ENCODE measurements at places on chromosomes 1 and 21.
A peak's percentile ranks its signal among the peaks of the same experiment; 100 is the strongest.

DNA sequence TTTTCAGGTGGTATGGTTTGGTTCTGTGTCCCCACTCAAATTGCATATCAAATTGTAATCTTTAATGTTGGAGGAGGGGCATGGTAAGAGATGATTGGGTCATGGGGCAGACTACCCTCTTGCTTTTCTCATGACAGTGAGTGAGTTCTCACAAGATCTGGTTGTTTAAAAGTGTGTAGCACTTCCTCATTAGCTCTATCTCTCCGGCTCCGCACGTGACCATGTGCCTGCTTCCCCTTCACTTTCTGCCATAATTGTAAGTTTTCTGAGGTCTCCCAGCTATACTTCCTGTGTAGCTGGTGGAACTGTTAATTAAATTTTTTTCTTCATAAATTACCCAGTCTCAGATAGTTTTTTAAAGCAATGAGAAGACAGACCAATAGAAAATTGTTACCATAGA lies 843.2 kb downstream of the AMY1C start:
- no peak for DNase-seq

- DNase-seq: no peak
These were observed 38.8 kb downstream of the PIK3C2B start for GRCh38 chr1:204455831-204456145.

GRCh38 chr1:5739561-5740078 lies 252.6 kb downstream of the NPHP4 start:
- no peak for DNase-seq

- peak; percentile 61 for DNase-seq
These were observed 16.4 kb downstream of the TP73 start for GRCh38 chr1:3668585-3669300.

DNA sequence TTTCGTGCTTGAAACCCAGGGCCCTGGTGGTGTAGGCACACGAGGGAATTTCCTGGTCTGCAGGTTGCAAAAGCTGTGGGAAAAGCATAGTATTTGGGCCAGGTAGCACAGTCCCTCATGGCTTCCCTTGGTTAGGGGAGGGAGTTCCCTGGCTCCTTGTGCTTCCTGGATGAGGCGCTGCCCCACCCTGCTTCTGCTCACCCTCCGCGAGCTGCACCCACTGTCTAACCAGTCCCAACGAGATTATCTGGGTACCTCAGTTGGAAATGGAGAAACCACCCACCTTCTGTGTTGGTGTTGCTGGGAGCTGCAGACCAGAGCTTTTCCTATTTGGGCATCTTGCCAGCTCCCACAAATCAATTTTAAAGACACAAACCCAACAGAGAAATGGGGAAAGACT lies 183.0 kb downstream of the PHTF1 start:
- DNase-seq: no peak

GRCh38 chr1:84919461-84919970 lies 26.5 kb upstream of the LPAR3 start:
- DNase-seq: no peak

GRCh38 chr1:44151808-44152207 lies 10.4 kb upstream of the KLF18 start:
- DNase-seq: no peak

GRCh38 chr1:15834406-15835204 lies 12.9 kb upstream of the SPEN start:
- DNase-seq: peak; percentile 93

DNA sequence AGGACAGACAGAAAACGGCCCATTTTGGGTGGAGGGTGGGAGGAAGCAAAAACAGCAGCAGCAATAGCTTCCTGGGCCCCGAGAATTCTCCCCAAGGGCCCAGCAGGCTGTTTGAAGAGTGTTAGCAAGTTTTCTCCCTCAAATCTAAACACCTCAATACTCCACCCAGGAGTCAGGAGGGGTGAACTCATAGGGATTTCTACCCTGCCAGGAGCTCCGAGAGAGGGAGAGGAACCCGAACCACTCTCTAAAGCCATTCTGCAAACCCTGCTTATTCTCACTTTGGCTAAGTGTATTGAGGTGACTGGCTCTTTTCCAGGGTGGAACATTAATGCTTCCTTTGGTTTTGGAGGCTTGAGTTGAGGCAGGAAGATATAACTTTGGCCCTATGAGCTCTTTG lies 55.6 kb upstream of the PPM1J start:
- no peak for DNase-seq

- no peak for DNase-seq
These were observed 125.4 kb downstream of the FOXD2 start for GRCh38 chr1:47563201-47563600.

DNA sequence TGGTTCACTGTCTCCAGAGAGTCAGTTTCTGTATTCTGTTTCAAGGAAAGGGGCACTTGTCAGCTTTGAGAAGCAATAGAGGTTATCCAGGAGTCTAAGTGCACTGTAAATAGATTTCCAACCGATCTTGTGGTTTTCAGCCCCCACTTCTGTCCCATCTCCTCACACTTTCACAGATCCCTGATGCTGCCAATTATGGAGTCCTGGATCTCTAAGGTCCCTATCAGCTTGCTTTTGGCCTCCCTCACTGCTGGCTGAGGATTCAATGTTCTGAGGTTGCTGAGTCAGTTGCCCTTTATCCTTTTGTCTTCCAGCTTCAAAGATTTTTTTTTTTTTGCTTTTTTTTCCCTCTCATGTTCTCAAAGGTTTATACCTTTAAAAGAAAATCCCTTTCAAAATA lies 98.4 kb downstream of the DIRAS3 start:
- DNase-seq: no peak

DNA sequence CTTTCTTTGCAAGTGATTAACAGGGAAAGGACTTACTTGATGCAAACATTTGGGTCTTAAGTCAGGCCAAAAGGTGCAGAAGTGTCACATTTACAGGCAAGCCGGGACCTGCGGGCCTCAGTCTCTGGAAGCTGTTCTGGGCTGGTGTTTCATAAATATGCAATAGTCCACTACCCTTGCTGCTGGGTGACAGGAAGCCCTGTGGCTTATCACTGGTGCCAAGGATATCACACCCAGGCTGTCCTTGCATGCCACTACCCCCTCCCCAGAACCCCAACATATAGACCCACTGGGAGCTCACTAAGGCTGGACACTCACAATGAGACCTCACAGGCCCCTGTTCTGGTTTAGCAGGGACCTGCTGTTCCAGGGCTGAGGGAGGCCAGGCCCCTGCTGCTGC lies 3.4 kb upstream of the LEFTY2 start:
- DNase-seq: no peak

DNA sequence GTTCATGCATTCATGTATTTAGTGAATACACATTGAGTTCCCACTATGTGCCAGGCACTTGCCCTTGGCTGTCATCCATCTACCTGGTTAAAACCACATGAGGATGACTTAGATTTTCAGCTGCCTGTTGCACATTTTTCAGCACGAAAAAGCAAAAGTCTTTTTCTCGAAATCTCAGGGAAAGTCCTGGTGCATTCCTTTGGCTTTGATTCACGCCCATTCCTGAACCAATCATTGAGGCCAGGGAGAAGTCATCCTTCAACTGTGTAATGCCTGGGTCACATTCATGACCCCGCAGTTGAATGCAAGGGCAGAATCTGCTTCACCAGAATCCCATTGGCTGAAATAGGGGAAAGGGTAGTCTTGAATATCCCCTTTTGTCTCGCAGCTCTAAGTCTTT lies 84.4 kb downstream of the RNF220 start:
- no peak for DNase-seq

- DNase-seq: no peak
These were observed 36.0 kb downstream of the ALG6 start for GRCh38 chr1:63403386-63403785.

GRCh38 chr1:115762779-115763178 lies 5.7 kb downstream of the CASQ2 start:
- DNase-seq: no peak

GRCh38 chr21:45880097-45881068 lies 101.2 kb upstream of the COL6A1 start:
- no peak for DNase-seq

DNA sequence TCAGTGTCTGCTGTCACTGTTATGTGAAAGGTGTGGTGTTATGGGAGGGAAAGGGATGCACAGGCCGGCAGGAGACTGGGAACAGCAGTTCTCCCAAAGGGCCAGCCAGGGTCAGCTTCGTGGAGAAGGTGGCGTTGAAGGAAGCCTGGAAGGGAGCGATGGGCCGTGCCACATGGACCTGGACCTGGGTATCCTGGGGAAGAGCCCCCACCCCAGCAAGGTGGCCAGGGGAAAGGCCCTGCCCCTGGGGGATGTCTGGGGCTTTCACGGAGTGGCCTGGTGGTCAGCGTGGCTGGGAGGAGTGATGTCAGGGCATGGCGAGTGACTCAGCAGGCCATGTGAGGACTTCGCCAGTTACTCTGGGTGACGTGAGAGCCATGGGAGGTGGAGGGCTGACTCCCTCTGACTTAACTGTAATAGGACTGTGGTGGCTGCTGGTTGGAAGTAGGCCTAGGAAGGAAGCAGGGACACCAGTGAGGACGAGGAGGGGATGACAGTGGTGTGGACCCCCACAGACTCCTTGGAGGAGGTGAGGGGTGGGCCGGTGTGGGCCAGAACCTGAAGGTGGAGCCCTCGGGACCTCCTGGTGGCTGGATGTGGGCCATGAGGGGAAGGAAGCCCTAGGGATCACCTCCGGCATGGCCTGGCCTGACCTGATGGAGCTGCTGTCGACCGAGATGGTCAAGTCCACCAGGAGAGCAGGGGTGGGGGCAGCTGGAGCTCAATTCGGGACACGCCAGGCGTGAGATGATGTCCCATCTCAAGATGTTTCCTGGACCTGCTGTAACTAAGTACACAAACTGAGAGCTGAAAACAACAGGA lies 54.5 kb downstream of the BACE2 start:
- no peak for DNase-seq

GRCh38 chr21:34698270-34699015 lies 29.6 kb downstream of the CLIC6 start:
- no peak for DNase-seq

GRCh38 chr21:36512971-36513370 lies 33.0 kb upstream of the CLDN14 start:
- no peak for DNase-seq

- DNase-seq: no peak
These were observed 67.8 kb upstream of the POU3F1 start for GRCh38 chr1:38114241-38115026.

- no peak for DNase-seq
These were observed 11.0 kb upstream of the CACHD1 start for GRCh38 chr1:64458915-64459314.

GRCh38 chr1:55969322-55969721 lies 610.0 kb downstream of the PLPP3 start:
- no peak for DNase-seq

- DNase-seq: no peak
These were observed 3.7 kb upstream of the SAMD11 start for GRCh38 chr1:920010-920409.

DNA sequence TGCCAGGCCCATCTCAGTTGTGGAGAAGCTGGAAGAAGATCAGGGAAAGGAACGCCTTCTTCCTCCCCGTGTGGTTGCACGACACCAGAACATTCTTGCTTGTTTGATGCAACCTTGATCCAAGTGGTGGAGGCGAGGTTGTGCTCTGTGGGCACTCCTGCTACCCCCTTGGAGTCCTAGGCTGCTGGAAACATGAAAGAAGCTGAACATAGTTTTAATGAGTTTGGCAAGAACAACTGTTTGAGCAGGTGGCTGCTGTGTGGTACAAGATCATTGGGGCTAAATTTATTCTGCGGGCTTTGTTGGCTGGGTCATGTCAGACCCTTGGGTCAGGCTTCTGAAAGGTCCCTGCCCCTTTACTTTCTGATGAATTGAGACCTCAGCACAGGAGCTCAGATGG lies 5.9 kb downstream of the KAZN start:
- no peak for DNase-seq

DNA sequence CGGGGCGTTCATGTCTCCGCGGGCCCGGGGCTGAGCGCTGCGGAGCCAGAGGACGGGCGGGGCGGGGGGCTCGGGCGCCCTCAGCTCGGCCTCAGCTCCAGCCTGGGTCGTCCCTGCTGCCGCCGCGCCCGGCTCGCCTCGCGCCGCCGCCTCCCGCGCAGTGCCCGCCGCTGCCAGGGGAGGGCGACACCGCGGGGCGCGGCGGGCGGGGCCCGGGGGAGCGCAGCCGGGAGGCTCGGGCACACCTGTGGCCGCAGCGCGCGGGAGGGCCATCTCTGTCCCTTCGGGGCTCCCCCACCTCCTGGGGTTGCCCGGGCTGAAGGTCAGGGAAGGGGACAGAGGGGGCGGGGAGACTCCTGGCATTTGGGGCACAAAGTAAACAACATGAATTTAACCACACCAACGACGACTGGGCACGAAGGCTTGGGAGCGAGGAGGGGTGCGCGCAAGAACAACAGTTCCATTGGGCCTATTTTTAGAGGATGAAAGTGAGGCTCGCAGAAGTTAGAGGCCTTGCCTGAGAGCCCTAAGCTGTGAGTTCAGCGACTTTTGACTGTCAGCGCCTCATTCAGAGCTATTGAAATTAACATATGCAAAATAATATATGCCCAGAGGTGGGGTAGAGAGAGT lies at the start of gene FAM131C:
Gene FAM131C, minus strand, starts transcription at position 162 of the 630 bp plus-strand sequence. CDS start 209 bp downstream, outside the sequence.
- no peak for DNase-seq

- DNase-seq: no peak
These were observed 112.0 kb downstream of the BARHL2 start for GRCh38 chr1:90605070-90605469.

GRCh38 chr1:200888349-200888838 lies 6.3 kb upstream of the INAVA start:
- DNase-seq: no peak

DNA sequence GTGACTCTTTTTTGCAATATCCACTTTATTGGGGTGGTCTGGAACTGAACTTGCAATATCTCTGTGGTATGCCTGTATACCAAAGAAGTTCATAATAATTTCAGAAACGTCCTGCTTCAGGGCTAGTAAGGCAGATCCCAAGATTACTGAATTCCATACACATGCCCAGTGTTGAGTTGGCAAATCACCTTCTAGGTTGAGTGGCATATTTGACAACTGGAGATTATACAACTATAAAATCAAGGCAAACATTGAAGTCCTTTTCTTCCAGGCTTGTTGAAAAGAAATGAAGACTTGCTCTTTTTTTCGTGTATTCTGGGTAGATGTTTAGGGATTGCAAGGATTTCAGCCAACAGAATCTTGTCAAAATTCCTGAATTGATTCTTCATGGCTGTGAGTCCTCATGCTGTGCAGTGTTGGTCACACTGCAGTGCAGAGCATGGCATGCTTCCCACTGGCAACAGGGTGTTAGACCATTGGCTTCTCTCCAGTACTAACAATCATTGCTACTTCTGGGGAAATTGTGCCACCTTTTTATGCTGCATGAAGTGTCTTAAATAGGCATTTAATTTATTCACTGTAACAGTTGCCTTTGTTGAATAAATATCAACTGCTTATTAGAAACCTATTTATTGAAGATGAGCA lies 367.1 kb upstream of the ADGRL4 start:
- DNase-seq: peak; percentile 48

DNA sequence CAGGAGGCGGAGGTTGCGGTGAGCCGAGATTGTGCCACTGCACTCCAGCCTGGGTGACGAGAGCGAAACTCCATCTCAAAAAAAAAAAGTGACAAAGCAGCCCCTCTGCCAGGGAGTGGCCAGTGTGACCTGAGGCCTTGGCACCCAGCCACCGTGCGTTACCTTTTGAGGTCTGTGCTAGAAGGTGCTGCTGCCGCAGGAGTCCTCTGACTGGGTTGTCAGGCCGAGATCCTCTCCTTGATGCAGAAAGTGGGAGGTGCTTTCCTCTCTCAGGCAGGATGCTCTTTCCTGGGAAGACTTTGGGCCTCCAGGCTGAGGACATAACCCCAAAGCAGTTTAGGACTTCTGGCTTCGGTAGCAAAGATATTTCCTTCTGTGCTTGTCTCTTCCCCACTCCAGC lies 280.5 kb upstream of the VAMP3 start:
- DNase-seq: no peak

GRCh38 chr1:8472668-8473067 lies 154.8 kb downstream of the SLC45A1 start:
- DNase-seq: no peak

- peak; percentile 83 for DNase-seq
These were observed 414 bp downstream of the TMEM51 start for GRCh38 chr1:15153842-15154479.

All from right forelimb (tissue), 1 donor.